ENCODE measurements at places on chromosomes 4 and X. TPM values are rescaled to one million over a fixed set of nuclear protein-coding genes. Genes with fewer than 3 reads are reported as not detected.

DNA sequence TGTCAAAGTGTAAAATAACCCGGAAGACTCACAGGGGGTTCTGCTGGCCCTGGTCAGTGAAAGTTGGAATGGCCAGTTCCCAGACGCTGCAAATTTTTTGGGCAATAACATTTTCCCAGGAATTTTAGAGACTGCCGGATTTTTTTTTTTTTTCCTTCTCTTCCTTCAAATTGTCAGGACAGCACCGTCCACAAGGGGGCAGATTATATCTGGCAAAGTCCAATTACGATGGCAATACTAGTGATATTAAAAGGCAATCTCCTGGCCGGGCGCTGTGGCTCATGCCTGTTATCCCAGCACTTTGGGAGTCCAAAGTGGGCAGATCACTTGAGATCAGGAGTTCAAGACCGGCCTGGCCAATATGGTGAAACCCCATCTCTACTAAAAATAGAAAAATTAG is 20.5 kb downstream of the SLC25A5 start:
- peak; percentile 32 for DNase-seq

GRCh38 chr4:76639288-76639687 is 204.3 kb downstream of the SHROOM3 start:
- DNase-seq = no peak

DNA sequence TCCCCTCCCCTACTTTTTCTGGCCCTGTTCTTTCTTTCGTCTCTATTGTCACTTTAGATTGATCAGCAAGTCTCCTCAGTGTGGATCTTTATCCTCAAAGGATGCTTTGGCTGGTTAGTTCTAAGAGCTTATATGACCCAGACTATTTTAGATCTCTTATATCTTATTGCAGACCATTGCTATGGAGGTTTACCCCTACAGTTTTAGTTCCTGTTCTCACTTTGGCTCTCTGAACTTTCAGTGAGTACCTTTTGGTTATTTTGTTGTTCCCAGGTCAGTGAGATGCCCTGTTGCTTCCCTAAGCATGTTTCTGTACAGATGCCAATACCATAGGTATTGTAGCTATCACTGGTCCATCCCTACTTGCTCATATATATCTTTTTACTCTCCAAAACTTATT is 24.0 kb upstream of the MED14 start:
- DNase-seq = no peak

DNA sequence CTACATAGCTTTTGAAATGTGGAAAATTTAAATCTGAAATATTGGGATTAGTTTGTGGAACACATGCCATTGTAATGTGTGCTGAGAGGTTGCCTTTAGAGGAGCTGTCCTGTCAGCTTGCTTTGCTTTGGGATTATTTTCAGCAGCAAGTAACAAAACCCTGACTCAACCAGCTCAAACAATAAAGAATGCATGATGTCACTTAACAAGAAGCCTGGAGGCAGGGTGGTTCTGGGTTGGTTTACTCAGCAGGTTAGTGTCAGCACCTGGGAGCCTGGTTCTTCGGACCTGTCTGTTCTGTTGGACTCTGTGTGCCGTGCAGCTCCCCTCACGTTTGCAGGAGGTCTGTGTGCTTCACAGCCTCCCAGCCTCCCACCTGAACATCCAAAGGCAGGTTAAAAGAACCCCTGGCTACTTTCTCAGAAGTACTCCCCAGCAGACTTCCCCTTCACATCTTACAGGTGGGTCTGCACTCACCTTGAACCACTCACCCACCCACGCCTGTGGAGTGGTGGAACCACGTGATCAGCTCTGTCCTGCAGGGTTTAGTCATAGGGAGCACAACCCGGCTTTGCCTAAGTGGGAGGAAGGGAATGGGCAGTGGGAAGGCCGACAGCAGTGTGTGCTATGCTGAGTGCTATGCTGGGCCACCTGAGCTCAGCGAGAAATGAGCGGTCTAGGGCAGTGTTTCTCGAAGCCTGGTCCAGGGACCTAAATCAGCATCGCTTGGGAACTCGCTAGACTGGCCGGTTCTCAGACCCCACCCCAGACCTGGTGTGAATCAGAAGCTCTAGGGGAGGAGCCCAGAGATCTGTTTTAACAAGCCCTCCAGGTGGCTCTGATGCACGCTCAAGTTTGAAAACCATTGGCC is 20.4 kb downstream of the TMEM131L start:
- DNase-seq = no peak

- DNase-seq = no peak
Observed at GRCh38 chr4:93731456-93731855, 97.1 kb upstream of the ATOH1 start.

- no peak for DNase-seq
Observed at GRCh38 chr4:85430697-85431096, 44.3 kb upstream of the ARHGAP24 start.

DNA sequence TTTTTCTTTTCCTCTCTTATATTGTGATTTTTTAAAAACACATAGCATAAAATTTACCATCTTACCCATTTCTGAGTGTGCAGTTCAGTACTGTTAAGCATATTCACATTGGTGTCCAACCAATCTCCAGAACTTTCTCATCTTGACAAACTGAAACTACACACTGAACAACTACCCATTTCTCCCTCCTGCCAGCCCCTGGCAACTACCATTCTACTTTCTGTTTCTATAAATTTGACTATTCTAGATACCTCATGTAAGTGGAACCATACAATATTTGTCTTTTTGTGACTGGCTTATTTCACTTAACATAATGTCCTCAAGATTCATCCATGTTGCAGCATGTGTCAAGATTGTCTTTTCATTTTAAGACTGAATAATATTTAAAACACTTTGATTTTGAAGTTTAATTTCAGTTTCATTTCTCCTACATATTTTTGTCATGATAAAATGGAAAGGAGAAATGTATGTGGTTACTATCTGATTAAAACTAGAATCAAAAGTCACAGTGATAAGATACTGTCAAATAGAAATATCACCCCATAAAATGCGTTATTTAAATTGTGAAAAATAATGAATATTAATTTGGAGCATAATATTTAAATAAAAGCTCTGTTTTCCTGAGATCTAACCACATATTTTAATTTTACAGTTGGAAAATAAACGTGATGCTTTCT is 122.8 kb downstream of the DIPK2B start:
- no peak for DNase-seq

GRCh38 chrX:125266153-125266660 is 53.5 kb upstream of the TEX13C start:
- DNase-seq = no peak

DNA sequence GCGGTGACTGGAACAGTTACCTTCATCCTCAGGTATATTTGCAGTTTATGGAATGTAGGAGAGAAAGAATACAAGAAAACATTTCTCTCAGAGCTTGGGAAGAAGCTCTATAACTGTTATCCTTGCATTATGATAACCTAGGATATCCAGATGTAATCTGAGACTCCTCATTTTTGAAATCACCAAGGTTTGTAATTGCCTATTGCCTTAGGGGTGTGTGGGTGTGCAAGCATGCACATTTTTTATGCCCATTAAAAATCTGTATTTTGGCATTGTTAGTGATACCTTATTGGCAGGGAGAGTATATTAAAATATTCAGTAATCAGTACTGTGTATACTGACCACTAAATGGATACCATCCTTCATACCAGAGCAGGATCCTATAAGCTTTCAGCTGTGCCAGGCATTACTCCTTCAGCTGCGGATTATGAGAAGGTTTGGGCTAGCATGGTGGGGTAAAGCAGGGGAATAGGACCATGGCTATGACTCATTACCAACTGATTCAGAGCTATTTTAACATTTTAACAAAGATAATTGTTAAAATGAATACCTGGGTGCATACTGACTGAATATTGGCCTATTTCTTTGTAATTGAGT is 8.3 kb downstream of the SEC24B start:
- no peak for DNase-seq

DNA sequence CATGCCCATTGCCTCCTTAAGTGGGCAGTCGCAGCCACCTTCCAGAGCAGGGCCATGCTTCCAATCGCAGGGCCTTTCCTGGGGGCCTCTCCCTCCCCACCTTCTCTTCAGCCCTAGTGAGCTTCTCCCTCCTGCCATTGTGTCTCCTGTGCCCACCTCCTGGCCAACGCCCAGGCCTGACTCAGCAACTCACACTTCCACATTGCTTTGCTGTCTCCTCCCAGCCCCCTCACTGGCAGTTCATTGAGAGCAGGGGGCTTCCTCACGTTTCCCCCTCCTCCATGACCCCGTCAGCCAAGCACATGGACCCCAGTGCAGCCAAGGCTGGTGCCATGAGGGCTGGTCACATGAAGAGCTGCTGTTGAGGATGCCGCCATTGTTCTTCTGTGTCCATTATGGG is 25.9 kb downstream of the HTRA3 start:
- DNase-seq = no peak

DNA sequence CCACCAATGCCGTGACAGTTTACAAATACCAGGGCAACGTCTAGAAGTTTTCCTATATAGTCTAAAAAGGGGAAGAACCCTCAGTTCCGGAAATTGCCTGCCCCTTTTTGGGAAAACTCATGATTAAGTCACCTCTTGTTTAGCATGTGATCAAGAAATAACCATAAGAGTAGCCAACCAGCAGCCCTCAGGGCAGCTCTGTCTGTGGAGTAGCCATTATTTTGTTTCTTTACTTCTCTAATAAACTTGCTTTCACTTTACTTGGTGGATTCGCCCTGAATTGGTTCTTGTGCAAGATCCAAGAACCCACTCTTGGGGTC is 20.0 kb upstream of the HOPX start:
- no peak for DNase-seq

DNA sequence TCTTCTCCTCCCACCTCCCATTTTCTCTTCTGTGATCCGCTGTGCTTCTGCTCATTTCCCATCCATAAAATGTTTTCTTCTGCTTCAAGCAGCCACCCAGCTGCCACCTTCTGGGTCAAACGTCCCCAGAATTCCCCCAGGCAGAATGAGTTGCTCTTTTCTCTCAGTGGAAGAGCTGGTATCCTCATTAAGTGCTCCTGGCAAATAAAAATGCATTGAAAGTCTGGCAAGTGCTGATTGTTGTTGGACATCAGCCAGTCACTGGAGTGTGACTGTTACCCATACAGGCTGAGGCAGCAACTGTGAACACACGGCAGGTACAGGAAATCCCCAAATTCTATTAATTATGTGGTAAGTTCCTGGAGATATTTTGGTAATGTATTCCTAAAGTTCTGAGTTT is 52.6 kb downstream of the LIMCH1 start:
- DNase-seq = no peak

- DNase-seq = no peak
Observed at GRCh38 chrX:20373063-20373462, 106.4 kb upstream of the RPS6KA3 start.

GRCh38 chr4:7839856-7840255 is 99.8 kb downstream of the AFAP1 start:
- no peak for DNase-seq

DNA sequence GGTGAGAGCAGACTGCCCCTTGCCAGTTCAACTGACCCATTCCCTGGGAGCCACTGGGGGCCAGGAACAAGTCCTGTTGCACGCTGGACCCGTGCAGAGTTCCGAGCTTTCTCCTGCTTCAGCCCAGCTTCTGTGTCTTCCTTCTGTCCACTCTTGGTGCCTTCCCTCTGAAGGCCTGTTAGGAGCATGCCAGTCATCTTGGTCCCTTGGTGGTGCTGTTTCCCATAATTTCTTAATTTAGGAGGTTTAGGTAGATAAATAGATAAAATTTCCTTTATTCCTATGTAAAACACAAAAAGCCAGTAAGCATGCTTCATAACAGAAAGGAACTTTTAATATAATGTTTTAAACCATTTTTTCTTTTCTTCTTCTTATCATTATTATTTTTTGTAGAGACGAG is 672.7 kb downstream of the CCSER1 start:
- no peak for DNase-seq

DNA sequence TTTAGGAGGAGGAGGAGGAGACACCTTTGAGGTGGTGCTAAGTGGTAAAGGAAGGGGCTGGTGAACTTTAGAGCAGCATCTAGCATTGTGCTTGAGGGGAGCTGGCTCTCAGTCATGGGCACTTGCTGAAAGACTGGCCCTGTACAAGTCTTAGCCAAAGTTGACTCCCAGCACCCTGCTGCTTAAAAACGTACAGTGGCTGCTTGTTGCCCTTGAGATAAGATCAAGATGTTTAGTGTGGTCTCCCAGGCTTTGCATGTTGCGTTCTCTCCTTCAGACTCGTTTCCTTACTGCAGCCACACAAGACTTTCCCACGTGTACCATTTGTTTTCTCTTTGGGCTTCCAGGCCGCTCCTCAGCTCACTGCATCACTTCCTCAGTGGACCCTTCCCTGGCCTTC is 1.8 kb downstream of the MED28 start:
- no peak for DNase-seq

DNA sequence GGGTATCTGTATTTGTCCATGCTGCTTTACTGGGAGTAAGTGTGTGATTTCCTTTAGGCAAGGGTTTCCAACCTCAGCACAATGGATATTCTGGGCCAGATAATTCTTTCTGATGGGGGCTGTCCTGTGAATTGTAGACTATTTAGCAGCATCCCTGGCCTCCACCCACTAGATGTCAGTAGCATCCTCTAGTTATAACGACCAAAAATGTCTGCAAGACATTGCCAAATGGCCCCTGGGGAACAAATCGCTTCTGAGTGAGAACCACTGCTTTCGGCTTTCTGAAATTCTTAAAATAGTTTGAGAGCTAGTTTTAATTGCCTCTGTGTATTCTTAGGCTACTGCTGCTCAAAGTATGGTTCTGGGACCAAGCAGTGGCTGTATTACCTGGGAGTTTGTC is 81.2 kb upstream of the GPM6B start:
- DNase-seq = no peak

- DNase-seq = no peak
Observed at GRCh38 chr4:144902614-144903013, 195.4 kb downstream of the ANAPC10 start.

GRCh38 chr4:138320030-138320429 is 77.9 kb upstream of the SLC7A11 start:
- DNase-seq = no peak

DNA sequence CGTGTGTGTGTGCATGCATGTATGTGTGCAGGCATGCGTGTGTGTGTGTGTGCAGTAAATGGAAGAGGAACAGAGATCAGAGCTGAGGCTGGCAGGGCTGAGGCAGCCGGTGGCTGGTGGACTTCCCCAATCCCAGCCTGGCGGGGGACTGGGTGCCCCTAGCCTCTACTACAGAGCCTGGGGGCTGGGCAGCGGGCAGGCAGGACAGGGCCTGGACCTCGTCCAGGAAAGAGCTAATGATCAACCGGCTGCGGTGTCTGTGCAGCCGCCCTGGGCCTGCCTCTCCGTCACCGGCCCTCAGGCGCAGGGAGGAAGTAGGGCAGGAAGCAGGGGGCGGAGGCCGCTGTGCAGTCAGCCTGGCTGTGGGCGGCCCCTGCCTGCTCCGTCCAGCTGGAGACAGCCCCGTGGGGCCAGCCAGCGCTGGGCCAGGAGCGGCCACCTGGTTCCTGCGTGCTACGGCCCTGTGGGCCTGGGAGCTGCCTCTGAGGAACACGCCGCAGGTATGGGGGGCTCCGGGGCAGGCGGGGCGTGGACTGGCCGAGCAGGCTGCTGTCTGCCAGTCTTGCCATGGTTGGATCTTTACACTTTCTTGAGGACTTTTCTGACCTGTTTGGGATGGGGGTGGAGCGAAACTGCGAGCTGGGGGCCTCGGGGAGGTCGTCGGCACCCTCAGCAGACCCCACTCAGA is at the start of gene SH3TC1:
SH3TC1 (plus strand) TSS at position 385 of the 688 bp plus-strand sequence. CDS start 5,905 bp downstream, outside the sequence.
- DNase-seq = peak; percentile 77

- DNase-seq = no peak
Observed at GRCh38 chr4:39227906-39228305, 45.6 kb downstream of the WDR19 start.

Gene PCYT1B
- total RNA-seq = 0.45 TPM

Gene RTL5
- total RNA-seq = 0.13 TPM

Gene MAGEC3
- total RNA-seq = not detected

Gene PCDH18
- 0.38 TPM for total RNA-seq

Gene CDX4
- not detected for total RNA-seq

Gene TRAM1L1
- not detected for total RNA-seq

Gene CLDN2
- not detected for total RNA-seq

Gene TMEM156
- 28.2 TPM for total RNA-seq

Gene CT45A10
- not detected for total RNA-seq

Gene SSX4
- not detected for total RNA-seq

Gene PHEX
- 0.23 TPM for total RNA-seq
